ENCODE measurements at places on chromosomes 7 and 10. TPM values are rescaled to one million over a fixed set of nuclear protein-coding genes. Genes with fewer than 3 reads are reported as not detected.

PDE6C gene
- total RNA-seq, result not detected

DNA sequence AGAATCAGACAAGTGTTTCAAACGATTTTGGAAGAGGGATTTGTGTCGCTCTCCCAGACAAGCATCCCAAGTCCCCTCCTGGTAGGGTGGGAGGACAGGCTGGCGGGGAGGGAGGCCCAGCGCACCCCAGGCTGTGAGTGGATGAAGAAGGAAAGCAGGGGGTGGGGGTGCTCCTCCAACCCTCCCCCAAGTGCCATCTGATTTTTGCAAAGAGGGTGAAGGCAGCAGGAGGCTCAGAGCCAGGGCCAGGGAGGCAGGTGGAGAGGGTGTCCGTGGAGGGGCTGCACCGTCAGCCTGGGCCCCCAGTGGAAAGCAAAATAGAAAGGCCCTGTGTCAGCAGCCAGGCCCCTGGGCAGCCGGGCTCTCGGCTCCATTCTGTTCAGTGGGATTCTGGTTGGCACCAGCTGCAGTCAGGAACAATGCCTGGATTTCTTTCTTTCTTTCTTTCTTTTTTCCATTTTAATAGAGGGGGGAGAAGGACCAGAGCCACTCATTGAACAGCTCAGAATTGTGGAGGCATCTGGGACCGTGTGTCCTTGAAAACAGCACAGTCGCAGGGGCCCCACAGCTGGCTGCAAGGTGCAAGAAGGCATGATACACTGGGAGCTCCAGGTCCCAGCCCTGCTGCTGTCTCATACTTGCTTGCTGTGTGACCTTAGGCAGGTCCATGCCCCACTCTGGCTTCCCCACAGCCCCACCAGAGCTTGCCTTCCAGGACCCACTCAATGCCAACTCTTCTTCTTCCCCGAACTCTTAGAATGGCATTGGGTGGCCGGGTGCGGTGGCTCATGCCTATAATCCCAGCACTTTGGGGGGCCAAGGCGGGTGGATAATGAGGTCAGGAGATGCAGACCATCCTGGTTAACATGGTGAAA is 7.1 kb upstream of the ZMIZ1 start:
- DNase-seq, result no peak

- DNase-seq, result no peak
These were observed 4.0 kb downstream of the BMI1 start for GRCh38 chr10:22324893-22325271.

POU6F2 gene
- total RNA-seq, result not detected

DNA sequence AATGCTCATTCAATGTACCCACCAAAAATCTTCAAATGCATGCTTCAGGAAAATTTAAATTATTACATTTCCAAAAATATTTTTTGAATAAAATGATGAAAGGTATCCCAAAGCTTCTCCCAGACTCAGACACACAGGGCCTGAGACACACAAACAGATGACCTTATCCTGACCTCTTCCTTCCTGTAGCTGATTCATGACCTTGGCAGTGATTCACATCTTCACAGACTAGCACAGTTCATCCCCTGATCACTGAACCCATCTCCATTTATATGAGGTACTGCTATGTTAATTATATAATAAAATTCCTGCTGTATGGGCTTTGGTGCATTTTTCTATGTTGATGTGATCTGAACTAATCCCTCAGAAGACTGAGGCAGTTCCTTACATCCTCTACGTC is 265.0 kb upstream of the GLI3 start:
- no peak for DNase-seq

DNA sequence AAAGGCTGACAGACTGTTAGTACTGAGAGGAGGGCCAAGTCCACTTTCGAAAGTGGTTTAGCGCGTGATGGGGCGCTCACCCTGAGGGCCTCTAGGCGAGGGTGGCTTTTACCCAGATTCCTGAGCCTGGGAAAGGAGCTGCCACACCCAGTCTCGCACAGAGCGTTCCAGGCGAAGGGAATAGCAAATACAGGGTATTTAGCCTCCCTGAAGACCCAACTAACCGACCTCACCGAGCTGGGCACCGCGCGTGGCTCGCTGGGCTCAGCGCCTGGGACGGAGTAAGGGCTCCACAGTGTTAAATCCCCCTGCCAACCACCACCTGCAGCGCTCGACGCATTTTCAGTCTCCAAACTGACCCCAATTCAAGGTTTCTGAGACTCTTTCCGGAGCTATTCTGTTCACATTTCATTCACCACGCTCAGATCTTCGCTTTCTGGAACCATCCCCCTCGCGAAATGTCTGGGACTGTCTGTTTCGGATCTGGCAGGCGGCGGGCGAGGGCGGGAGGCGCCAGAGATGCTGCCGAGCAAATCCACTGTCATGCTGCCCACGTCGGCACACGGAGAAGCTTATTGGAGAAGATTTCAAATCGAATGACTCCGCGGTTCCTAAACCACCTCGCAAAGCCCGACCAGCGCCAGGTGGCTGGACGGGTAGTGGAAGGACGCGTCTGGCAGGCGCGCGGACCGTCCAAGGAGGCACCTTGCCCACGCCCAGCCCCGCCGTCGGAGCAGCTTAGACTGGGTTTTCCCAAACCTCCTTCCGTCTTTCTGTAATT is 1.4 kb upstream of the OSBPL3 start:
- peak; percentile 63 for DNase-seq

OR2A1 gene
- total RNA-seq, result not detected

DNA sequence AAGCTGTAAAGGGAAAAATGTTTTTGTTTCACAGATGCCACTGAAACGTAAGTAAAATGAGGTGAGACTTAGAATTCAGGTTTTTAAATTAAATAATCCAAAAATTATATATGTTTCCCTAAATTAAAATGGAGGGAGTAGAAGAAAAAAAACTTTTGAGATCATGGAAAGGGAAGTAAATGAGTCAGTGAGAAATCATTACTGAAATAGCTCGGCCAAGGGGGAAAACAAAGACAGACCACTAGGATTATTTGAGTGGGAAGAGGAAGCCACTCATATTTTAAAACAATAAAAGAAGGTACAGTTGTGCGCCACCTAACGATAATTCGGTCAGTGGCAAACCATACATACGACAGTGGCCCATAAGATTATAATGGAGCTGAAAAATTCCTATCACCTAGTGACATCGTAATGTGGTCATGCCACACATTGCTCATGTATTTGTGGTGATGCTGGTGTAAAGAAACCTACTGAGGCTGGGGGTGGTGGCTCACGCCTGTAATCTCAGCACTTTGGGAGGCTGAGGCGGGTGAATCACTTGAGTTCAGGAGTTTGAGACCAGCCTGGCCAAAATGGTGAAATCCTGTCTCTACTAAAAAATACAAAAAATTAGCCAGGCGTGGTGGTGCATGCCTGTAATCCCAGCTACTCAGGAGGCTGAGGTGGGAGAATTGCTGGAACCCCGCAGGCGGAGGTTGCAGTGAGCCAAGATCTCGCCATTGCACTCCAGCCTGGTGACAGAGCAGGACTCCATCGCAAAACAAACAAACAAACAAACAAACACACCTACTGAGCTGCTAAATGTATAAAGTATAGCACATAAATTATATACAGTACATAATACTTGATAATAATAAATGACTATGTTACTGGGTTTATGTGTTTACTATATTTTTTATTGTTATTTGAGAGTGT is 64.7 kb downstream of the MKX start:
- peak; percentile 19 for DNase-seq

DNA sequence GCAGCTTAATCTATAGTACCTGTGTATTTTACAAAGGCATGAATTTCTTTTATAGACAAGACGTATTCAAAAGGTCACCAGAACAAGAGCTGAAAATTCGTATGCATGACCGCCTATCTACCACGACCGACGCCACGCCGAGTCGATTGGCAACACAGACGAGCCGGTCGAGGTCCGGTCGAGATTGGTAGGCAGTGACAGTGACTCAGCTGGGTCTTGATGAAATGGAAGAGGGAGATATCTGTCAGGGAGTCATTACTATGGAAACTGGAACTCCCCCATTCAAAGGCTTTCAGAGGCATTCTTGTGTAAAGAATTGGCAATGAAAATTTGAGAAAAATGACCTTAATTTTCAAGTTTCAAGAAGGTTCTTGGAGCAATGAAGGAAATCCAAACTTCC is 2.1 kb downstream of the ATP5MK start:
- DNase-seq, result no peak

DNA sequence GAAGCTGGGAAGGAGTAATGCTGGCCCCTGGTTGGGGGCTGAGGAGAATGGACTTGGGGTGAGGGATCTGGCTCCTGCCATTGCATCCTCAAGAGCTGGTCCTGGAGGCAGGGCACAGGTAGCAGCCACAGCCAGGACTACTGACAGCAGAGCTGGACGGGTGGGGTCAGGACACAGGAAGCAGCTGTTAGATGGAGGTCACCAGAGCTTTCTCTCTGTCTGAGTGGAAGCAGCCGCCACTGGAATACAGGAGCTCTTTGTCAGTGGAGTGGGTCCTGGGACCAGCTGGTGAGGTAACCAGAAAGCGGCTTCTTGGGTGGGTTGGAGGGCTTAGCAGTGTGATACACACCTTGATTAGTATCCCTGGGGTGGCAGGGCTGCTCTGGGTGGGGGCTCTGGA is 58.1 kb upstream of the AQP1 start:
- DNase-seq, result peak; percentile 43

DNA sequence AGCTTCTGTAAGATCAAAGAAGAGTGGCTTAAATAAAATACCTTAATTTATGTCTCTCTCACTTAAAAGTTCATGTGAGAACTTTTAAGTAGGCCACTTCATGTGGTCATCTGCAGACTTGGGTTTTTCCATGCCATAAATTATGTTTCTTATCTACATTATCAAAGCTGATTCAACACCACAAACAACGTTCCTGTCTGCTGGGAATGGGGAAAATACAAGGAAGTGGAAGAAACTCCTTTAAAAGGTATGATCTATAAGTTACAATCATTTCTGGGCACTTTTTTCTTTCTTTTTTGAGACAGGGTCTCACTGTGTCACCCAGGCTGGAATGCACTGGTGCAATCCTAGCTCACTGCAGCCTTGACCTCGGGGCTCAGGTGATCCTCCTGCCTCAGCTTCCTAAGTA is 16.9 kb upstream of the OTUD1 start:
- DNase-seq, result no peak

DNA sequence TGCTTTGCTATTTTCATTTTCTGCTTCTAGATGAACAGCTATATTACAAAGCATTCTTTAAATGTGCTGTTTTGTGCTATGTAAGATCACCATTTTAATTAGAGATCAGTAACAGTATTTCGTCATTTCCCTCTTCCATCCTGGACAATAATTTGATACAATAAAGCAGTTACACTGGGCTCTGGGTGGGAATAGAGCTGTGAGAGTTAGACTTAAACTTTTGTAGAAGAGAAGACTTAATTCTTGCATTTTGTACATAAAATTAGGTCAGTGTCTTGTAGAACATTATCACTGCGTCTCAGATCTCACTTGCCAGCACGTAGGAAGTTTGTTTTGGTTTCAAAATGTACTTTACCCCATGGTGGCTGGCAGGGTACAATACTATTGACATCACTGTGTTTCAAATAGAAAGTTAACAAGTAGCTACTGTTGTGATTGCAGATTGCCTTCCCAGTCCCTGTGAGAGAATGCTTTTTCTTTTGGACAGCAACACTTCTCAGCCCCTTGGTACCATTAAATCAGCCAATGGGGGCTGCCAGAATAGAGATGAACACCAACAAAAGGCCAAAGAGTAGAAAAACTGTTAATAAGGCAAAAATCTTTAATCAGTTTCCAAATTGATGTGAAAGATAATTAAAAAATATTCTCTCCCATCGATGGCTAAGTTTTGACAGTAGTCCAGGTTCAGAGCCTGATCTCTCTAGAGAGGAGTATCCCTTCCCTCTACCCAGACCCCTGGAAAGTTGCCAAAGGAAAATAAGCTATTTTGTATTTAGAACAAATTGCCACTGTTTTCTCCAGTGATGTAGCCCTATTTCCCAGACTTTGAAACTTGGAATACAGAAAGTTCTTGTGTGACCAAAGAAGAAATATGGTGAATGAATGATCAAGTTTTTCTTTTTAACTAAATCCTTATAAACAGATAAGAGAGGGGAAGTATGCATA is 35.1 kb downstream of the SMNDC1 start:
- DNase-seq, result no peak

GRCh38 chr10:18523025-18523424 is 128.4 kb downstream of the NSUN6 start:
- no peak for DNase-seq

DNA sequence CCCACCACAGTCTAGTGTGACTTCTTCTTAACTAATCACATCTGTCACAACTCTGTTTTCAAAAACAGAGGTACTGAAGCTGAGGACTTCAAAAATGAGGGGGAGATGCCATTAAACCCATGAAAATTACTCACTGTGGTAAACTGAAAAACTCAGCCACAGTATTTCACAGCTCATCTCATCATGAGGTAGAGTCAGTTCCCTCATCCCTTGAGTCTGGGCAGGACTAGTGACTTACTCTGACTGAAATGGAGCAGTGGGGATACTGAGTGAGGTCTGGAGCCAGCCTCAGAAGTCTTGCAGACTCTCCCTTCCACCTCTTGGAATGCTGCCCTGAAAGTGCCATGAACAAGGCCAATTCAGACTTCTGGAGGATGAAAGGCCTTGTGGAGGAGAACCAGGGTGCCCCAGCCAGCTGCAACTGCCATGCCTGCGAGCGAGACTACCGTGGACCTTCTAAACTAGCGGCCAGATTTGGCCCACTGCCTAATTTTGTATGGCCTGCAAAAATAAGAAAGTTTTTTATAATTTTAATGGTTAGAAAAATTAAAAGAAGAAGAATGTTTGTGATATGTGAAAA is 24.7 kb upstream of the ANKRD1 start:
- no peak for DNase-seq

- no peak for DNase-seq
These were observed 70.2 kb downstream of the CAV1 start for GRCh38 chr7:116595063-116595462.
